T1000 (cell line): ENCODE measurements at places on chromosomes 16 and 17.

DNA sequence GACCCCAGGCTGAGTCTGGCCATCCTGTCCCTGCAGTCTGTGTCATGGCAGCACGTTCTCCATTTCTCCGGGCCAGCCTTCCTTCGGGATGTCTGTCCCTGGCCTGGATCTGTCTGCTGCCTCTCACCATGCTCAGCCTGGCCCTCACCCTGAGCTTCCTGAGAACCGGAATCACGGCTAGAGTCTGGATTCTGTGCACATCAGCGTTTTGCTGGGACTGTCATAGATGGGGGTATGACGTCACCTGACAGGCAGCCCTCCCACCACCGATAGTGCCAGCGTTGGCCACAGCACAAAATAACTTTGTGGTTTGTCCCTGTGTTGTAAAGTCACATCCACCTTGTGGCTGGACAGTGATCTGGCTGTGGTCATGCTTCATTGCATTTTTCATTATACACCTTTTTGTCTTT is 59.2 kb downstream of the B9D1 start:
- no peak for DNase-seq

GRCh38 chr16:30346286-30346685 is 8.8 kb downstream of the CD2BP2 start:
- no peak for DNase-seq

DNA sequence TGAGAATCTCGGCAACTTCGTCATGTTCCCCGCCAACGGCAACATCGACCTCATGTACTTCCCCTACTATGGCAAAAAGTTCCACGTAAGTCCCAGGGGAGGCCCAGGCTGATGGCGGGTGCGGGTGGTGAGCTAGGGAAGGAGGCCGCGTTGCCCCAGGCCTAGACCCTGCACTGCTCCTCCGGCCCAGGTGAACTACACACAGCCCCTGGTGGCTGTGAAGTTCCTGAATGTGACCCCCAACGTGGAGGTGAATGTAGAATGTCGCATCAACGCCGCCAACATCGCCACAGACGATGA is 4.8 kb downstream of the ATP1B2 start:
- no peak for DNase-seq

- no peak for DNase-seq
Observed at GRCh38 chr17:8143581-8144400, 8.4 kb downstream of the PER1 start.

DNA sequence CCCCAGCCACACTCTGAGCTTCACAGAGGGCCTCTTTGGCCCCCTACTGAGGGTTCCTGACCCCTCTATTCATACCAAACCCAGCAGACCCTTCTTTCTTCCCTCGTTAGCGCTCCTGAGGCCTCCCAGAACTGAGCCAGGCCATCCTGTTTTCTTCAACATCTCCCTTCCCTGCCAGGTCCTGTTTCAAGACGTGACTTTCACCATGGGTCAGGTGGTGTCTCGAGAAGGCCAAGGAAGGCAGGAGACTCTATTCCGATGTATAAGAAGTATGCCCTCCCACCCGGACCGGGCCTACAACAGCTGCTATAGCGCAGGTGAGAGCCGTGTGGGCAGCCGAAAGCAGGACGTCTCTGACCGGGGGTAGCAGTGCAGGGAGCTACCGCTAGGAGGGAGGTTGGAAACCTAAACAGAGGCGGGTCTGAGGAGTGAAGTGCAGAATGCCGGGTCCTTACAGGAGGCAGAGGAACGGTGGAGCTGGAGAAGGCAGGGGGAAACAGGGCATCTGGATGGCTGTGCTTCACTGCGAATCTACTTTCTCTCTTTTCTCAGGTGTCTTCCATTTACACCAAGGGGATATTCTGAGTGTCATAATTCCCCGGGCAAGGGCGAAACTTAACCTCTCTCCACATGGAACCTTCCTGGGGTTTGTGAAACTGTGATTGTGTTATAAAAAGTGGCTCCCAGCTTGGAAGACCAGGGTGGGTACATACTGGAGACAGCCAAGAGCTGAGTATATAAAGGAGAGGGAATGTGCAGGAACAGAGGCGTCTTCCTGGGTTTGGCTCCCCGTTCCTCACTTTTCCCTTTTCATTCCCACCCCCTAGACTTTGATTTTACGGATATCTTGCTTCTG is 1.3 kb upstream of the SENP3 start:
- DNase-seq: no peak

DNA sequence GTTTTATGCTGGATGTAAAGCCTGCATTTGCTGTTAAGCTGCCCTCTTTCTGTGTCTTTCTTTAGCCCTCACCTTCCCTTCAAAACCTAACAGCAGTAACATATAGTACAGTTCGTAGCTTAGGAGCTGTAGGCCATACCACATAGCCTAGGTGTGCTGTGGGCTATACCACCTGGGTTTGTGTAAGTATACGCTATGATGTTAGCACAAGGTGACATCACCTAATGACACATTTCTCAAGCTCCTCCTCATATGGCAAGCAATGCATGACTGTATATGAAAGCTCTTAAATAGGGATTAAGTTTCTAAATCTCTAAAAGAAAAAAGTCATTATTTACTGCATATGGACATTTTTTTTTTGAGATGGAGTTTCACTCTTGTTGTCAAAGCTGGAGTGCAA is 57.8 kb upstream of the TMEM97 start:
- no peak for DNase-seq

DNA sequence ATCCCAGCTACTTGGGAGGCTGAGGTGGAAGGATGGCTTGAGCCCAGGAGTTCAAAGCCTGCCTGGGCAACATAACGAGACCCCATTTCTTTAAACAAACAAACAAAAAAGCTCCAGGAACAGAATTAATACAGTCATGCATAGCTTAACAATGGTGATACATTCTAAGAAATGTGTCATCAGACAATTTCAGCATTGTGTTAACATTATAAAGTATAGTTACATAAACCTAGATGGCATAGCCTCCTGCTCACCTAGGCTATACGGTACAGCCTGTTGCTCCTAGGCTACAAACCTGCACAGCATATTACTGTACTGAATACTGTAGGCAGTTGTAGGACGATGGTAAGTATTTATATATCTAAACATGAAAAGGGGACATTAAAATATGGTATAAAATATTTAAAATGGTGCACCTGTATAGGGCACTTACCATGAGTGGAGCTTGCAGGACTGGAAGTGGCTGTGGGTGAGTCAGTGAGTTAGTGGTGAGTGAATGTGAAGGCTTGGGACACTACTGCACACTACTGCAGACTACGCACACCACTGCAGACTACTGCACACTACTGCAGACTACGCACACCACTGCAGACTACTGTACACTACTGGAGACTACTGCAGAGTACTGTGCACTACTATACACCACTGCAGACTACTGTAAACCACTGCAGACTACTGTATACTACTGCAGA is 74.6 kb downstream of the TMC6 start:
- no peak for DNase-seq

GRCh38 chr17:81113158-81113724 is 52.1 kb upstream of the PVALEF start:
- DNase-seq: no peak

GRCh38 chr17:16923904-16924695 is 47.8 kb downstream of the TNFRSF13B start:
- no peak for DNase-seq

DNA sequence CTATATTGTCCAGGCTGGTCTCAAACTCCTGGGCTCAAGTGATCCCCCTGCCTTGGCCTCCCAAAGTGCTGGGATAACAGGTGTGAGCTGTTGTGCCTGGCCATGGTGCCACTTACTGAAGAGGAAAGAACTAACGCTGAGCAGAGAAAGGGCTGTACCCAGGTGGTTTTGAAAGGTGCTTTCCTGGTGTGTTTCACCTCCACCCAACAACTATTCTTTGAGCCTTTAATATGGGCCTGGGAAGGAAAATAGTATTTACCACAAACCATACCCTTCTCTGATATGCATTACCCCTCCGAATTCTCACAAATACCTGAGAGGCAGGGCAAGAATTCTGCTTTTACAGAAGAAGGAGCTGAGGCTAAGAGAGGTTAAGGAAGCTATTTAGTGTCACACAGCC is 24.8 kb downstream of the KPNA2 start:
- no peak for DNase-seq

DNA sequence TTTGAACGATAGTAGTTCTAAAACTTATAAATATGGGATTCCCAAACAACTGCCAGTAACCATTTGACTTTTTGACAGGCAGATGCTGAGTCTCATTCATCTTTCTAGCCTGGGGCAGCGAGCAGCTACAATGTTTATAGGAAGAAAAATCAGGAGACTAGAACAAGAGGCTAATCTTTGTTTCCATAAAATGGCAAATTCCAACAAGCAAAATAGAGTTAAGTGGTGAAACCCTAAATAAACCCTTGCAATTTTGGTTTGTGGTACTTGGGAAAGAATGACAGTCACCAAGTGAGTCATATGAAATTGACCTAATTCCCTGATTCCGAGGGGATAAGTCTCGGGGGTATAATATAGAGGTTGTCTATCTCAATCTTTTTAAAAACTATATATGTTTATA is 27.3 kb upstream of the HS3ST2 start:
- DNase-seq: no peak

GRCh38 chr17:19883537-19884215 is 15.9 kb upstream of the ULK2 start:
- DNase-seq: no peak

- DNase-seq: no peak
Observed at GRCh38 chr16:54939510-54940278, 9.0 kb downstream of the IRX5 start.

DNA sequence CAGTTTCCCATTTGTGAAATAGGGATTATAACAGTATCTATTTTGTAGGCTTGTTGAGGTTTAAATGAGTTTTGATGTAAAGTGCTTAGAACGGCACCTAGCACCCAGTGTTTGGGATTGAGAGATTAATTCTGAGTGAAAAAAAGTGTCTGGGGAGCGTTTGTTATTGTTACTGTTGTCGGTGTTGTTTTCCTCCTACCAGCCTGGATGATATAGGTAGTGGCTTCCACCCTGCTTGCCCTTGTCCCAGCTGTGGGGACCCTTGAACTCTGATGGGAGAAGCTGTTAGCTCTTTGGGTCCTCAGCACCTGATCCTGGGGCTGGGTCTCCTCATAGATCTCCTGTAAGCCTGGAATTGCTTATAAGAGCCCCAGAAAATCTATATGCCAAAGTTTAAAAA is 4.9 kb downstream of the FMNL1 start:
- DNase-seq: no peak

DNA sequence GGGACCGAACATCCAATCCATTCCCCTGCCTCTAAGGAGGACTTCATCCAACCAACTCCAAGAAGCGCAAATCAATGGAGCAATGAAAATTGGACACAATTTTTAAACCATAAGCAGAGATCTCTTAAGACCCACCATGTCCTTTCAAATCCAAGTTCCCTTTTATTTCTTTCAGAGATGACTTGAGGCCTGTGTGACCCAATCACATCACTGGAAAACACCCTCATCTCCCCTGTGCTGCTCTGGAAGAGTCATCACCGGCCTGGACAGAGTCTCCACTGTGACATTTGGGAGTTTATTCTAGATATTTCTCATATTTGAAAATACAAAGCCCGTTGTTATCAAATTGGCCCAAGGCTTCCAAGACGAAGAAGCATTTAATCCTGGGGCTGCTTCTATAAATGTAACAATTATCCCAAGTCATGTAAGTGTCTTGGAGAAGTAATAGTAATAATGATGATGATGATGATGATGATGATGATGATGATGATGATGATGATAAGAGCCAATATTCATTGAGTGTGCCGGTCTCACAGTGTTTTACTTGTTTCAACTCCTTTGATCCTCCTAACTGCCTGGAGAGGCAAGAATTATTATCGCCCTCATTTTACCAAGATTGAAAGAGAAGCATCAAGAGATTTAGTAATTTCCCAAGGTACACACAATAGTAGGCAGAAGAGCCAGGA is 72.1 kb downstream of the COPRS start:
- no peak for DNase-seq

- DNase-seq: no peak
Observed at GRCh38 chr17:41748275-41748674, 13.8 kb upstream of the HAP1 start.

DNA sequence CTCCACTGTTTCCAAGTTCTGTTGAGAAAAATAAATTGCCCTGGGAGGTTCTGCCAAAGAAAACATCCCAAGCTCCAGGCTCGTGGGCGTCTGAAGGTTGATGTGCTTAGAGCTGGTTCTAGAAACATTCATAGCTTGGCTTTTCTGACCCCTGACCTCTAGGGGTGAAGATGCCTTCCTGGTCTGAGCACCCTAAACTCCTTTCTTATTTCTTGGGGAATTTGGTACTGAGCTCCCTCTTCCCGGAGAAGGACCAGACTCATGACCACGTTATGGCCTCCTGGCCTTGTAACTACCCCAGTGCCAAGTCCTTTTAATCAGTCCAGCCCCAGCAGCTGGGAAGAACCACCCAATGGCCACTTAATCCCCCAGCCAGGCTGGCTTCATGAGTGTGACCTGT is 66.4 kb downstream of the MYH11 start:
- DNase-seq: no peak

DNA sequence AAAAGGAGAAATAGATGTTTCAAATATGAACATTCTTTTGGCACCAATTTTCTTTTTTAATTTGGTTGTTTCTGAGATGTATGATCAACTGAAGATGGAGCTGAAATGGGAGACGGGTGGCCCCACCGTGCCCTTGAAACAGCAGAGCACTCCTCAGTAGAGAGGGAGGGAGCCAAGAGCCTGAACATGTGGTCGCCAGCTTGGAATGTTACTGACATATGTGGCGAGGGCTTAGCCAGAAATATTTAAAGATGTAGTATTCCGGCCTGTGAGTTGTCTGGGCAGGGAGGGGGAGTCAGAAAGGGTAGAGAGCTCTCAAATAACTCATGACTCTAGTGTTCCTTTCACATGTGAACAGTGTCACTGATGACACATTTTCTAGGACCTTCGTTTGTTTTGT is 13.3 kb upstream of the MRC2 start:
- DNase-seq: peak; percentile 48

- DNase-seq: no peak
Observed at GRCh38 chr17:50153650-50154575, 3.4 kb upstream of the PPP1R9B start.

DNA sequence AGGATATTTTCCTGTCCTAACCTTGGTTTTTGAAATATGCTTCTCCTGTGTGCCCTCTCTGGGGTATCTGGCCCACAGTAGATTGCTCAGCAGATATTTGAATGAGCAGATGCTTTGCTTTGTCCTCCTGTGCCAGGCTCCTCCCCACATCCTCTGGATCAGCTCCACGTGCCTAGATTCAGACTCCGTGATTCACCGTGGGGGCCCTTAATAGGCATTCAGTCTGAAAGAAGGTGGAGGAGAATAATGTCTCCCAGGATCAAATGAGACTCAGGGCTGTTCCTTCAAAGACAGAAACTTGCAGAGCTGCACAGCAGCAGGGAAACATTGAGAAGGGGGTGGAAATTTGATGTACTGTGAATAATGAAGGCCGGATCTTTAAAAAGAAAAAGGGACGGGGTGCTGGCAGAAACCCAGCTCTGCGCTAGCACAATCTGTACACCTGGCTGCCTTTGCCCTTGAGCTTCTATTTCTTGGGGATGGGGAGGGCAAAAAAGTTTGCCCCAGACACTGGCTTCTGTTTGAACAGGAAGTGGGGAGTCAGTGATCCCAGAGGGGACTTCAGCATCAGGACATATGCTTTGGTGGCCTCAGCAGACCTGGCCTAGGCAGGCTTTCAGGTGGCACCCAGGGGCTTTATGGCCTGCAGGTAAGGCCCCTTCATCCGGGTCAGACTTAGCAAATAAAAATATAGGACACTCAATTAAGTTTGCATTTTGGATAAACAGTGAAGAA is 15.9 kb upstream of the SLC12A3 start:
- DNase-seq: no peak
